ENCODE measurements at places on chromosomes 7 and 10. TPM values are rescaled to one million over a fixed set of nuclear protein-coding genes. Genes with fewer than 3 reads are reported as not detected.
A peak's percentile ranks its signal among the peaks of the same experiment; 100 is the strongest.

DNA sequence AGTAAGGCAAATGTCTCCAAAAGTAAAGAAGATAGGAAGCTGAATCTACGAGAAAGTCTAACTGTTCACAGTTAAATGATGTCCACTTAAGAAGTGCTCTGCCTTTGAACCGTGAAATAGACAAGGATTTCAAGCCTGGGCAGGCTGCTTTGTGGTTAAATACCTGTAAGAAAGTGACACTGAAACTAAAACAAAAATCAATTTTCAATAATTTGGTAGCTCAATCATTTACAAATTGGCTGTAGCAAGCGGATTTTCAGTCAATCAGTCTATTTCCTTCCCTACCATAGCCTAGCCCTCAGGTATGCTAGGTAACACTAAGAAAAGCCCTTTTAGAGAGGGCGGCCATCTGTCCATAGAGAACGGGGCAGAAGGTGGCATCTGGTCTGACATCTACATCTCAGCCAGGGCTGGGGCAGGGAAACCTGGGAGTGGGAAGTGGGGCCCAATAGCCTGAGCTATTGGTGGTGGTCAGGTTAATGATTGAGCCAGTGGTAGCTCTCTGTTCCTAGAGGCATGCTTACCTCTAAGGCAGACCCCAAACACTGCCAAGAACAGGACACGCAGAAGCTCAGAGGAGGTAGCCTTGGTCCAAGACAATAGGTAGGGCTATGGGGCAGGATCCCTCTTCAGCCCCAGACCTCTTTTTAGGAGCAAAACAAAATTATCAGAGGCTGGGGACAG, 223.2 kb downstream of the CCSER2 start:
- H3K36me3 ChIP-seq = no peaks in the 10 kb centered on the region
- H3K27me3 ChIP-seq = no peaks in the 10 kb centered on the region
- no peak for DNase-seq
- H3K4me1 ChIP-seq = no peaks in the 10 kb centered on the region
- H3K27ac ChIP-seq = no peak overlapping the region

DNA sequence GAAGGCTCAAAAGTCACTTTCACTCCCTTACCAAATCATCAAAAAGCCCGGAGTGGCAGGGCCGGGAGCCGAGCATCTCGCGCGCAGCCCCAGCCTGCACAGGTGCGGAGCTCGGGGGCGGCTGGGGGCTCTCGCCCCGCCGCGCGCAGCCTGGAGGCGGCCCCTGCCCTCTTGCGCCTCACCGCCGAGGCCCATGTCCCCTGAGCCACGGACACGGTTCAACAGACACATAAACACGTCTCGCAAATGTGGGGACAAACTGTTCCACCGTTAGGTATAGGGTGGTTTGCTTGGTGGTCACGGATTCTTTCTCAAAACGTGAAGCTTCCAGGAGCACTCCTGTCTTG, 700 bp downstream of the GSAP start:
- peaks cover 38% of the 10 kb centered on the region for H3K27me3 ChIP-seq
- no peaks in the 10 kb centered on the region for H3K36me3 ChIP-seq
- peaks cover 41% of the 10 kb centered on the region for H3K4me1 ChIP-seq
- DNase-seq = peak; percentile 25
- no peak overlapping the region for H3K27ac ChIP-seq

GRCh38 chr7:117269417-117269816, 53.4 kb downstream of the WNT2 start:
- no peaks in the 10 kb centered on the region for H3K4me1 ChIP-seq
- no peak overlapping the region for H3K4me3 ChIP-seq
- H3K36me3 ChIP-seq = no peaks in the 10 kb centered on the region
- H3K27ac ChIP-seq = no peak overlapping the region
- no peak for DNase-seq
- no peaks in the 10 kb centered on the region for H3K27me3 ChIP-seq

DNA sequence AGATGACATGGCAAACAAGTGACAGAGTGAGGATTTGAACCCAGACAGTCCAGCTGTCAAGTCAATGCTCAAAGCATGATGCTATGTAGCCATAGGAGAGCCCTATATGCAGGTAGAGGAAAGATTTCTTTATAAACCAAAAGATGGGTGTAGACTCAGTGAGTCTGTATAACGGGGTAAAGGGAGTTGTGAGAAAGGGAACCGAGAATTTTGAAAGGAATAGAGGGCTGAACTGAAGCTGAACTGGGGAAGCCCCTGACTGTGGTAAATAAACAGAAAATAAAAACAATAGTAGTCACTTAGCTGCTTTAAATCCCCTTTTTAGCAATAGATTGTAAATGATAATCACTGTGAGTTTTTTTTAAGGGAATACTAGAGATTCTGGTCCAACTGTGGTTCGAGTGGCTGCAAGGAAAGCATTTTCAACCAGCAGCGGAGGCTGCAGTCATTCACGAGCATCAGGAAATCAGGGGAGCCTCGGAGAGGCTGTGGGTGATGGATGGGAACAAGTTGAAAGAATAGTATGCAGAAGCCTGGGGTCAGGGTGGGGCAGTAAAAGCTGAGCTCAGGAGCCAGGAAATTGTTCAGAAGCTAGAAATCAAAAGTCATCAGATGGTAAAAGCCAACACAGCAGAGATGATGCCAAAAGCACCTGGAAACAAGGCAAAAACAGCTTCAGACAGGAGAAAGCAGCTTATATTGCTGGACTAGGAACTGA, 393.5 kb downstream of the GFRA1 start:
- H3K4me3 ChIP-seq = no peak overlapping the region
- H3K4me1 ChIP-seq = peaks cover 12% of the 10 kb centered on the region
- H3K27me3 ChIP-seq = peaks cover 57% of the 10 kb centered on the region
- no peak overlapping the region for H3K27ac ChIP-seq
- H3K36me3 ChIP-seq = no peaks in the 10 kb centered on the region
- DNase-seq = no peak

The ELMO1 gene
- total RNA-seq = 19.4 TPM

The MLXIPL gene
- 23.8 TPM for total RNA-seq
